ENCODE measurements at places on chromosomes 13 and 19.

GRCh38 chr19:4049432-4049831 is 17.3 kb downstream of the ZBTB7A start:
- DNase-seq = no peak

GRCh38 chr19:13104360-13104847 is 1.7 kb upstream of the LYL1 start:
- no peak for DNase-seq

GRCh38 chr13:34583181-34583580 is 358.9 kb upstream of the NBEA start:
- no peak for DNase-seq

DNA sequence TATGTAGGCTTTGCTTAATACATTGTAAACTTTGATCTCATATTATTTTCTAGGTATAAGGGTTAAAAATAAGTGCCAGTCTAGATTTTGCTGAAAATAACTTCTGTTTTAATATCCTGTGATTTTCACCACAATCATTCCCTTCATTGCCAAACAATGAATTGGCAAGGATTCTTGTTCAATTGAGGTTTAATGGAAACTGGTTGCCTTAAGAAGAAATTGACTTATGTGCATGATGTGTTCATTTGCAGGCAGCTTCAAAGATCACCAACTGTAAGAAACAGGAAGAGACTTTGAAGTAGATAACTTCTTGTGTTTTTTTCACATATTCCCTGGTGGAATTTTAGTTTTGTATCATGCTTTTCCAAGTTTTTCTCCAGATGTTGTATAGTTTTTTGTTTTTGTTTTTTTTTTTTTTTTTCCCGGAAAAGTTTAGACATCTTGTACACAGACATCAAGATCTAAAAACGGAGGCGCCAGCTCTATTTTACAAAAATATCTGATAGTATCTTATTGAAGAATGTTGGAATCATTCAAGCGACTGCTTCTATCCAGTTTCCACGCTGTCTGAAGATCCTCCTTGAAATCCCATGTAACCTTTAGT is 108.3 kb downstream of the POSTN start:
- no peak for DNase-seq

DNA sequence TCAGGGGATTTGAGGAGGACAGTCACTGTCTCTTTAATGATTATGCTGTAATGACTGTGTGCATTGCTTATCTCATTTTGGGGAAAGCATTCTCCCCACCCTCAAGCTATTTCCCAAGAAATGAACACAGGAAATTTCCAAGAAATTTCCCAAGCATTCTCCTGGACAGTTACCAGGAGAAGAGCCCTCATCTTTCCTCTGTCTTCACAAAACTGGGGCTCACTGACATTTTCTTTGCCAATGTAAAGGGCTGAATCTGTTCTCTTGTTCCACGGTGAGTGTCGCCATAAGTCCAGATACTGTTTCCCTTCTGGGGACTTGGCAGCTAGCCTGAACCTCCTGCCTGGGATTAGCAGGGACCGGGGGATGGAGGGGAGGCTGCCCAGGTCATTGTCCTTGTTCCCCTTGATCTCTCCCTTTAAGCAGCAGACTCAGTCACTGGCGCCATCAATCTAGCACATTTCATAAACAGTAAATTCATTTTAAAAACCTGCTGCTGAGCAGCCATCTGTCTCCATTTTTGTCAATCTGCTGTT is 172.8 kb downstream of the DNAJC15 start:
- peak; percentile 7 for DNase-seq

GRCh38 chr19:30148039-30148790 is 206.2 kb downstream of the URI1 start:
- peak; percentile 22 for DNase-seq

GRCh38 chr13:95624020-95624419 is 20.5 kb downstream of the DZIP1 start:
- peak; percentile 26 for DNase-seq

- peak; percentile 30 for DNase-seq
Observed at GRCh38 chr13:100796463-100796862, 121.9 kb upstream of the TMTC4 start.

GRCh38 chr13:46265292-46265691 is 53.6 kb downstream of the LRRC63 start:
- no peak for DNase-seq

DNA sequence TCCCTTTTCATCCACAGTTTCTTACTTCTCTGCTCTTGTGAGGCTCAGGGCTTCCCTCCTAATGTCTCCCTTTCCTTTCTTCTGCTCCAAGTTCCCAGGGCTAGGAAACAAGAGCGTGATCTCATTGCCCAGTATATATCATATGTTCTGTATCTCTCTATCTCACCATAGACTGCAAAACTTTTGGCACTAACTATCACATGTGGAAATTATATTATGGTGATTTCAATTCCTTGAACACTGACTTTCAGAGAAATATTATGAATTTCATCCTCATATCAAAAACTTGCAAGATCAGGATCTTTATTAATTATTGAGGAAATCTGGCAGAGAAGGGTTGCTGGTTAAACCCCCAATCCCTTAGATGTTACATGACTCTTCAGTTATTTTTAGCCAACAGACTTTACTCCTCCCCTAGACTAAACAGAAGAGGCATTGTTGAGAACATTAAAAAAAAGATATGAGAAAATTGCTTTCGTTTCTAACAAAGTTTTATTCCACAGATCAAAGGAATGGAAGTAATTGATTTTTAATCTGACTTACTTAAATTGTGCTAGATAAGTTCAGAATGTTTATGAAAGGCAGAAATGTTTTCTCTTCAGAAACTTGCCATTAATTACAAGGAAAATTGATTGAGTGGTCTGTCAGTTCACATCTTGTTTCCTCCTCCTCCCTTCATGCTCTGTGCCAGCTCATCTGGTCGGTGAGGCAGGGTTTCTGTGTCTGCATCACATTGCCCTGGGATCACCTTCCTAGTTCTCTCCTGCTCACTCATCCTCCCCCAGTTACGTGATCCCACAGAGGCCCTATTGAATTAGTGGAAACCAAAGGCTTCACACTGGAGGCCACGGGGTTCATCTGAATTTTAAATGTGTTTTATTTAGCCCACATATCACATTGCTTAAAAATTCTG is 378.5 kb downstream of the LMO7 start:
- DNase-seq = no peak
